ENCODE measurements at places on chromosomes 16 and 17.
A peak's percentile ranks its signal among the peaks of the same experiment; 100 is the strongest.

GRCh38 chr17:75721463-75722011 is 278 bp downstream of the ITGB4 start:
- peak overlapping the region; percentile 48 for H3K4me3 ChIP-seq
- H3K4me1 ChIP-seq, result peaks cover 27% of the 10 kb centered on the region
- H3K36me3 ChIP-seq, result peaks cover 2% of the 10 kb centered on the region
- H3K27me3 ChIP-seq, result 0 out of 2 replicates have a peak, but pooled peaks cover 2% of the 10 kb centered on the region
- no peak for DNase-seq
- H3K27ac ChIP-seq, result peak overlapping the region; percentile 58

- H3K4me1 ChIP-seq, result peaks cover 13% of the 10 kb centered on the region
- no peak overlapping the region for H3K27ac ChIP-seq
- H3K27me3 ChIP-seq, result peaks cover 26% of the 10 kb centered on the region
- DNase-seq, result no peak
Observed at GRCh38 chr17:49496183-49496866, 1.2 kb downstream of the NGFR start.

- H3K36me3 ChIP-seq, result no peaks in the 10 kb centered on the region
- no peaks in the 10 kb centered on the region for H3K27me3 ChIP-seq
- DNase-seq, result no peak
Observed at GRCh38 chr17:8357910-8358309, 18.3 kb downstream of the ODF4 start.

- DNase-seq, result no peak
- H3K4me3 ChIP-seq, result no peak overlapping the region
- H3K27me3 ChIP-seq, result no peaks in the 10 kb centered on the region
- no peaks in the 10 kb centered on the region for H3K4me1 ChIP-seq
Observed at GRCh38 chr16:51542981-51543815, 392.1 kb upstream of the SALL1 start.

DNA sequence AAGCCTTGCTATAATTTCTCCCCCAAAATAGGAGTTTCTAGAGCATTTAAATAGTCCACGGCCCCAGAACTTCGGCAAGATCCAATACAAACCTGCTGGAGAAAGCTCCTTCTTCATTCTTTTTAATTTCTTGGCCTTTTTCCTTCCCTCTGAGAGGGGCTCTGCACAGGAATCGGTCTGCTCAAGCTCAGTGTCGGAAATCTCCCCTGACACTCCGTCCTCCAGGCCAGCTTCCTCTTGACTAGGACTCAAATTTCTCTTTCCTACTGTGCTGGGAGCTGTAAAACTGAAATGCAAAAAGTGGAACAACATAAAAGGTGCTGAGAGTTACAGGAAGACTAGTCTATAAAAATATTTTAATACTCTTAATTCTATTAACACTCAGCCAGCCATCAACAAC is 183.3 kb downstream of the PARN start:
- no peaks in the 10 kb centered on the region for H3K36me3 ChIP-seq
- no peak overlapping the region for H3K27ac ChIP-seq
- no peaks in the 10 kb centered on the region for H3K4me1 ChIP-seq

DNA sequence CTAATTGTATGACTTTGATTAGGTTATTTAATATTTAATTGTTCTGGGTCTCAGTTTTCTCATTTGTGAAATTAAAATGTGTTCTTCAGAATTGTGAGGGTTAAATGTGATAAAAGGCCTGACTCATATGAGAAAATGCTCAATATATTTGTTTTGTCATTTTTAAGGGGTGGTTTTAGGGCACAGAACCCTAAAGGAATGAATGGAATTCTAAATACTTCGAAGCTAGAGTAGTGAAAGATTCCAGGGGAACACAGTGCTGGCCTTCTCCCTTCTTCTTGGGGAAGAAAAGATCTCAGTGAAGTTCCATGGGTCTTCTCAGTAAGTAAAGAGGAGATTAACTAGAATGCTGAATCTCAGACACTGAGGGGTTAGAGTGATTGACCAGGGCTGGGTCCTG is 3.9 kb upstream of the SMPD3 start:
- H3K27me3 ChIP-seq, result no peaks in the 10 kb centered on the region
- H3K4me3 ChIP-seq, result no peak overlapping the region
- no peak overlapping the region for H3K27ac ChIP-seq
- no peaks in the 10 kb centered on the region for H3K4me1 ChIP-seq
- H3K36me3 ChIP-seq, result no peaks in the 10 kb centered on the region

DNA sequence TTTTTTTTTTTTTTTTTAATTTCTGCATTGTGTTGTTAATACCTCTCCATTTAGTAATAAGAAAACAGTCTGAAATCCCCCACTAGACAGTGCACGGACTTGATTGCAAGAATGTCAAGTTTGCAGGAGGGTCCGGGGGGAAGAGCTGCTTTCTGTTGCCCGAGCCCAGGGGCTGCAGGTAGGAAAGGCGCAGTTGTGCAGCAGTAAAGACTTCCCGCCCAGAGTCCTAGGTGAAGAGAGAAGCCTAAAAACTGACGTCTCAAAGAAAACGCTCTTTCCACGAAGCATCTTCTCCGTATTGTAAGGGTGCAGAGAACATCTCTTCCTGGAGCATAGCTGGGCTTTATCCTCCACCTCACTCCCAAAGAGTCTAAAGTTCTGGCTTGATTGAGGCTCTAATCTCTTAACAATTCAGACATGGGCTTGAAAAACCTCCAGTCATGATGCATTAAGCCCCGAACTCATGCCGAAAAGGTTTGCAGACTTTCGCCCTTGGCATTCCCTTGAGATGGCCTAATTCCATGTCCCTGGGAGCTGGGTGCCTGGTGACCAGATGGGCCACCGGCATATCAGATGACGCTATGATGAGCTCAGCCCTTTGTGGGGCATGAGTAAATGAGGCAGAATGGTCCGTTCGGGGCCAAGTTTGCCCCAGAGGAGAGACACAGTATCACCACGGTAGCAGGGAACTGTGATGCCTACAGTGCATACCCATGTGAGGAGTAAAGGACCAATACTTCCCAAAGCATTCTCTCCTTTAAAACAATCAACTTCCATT is 436.2 kb upstream of the ZFHX3 start:
- peaks cover 2% of the 10 kb centered on the region for H3K27me3 ChIP-seq
- no peak overlapping the region for H3K27ac ChIP-seq
- no peak for DNase-seq
- H3K36me3 ChIP-seq, result no peaks in the 10 kb centered on the region

GRCh38 chr17:68909066-68909465 is 46.1 kb downstream of the ABCA8 start:
- H3K4me3 ChIP-seq, result no peak overlapping the region
- H3K27ac ChIP-seq, result no peak overlapping the region
- no peaks in the 10 kb centered on the region for H3K4me1 ChIP-seq

GRCh38 chr17:10048629-10049350 is 143.7 kb upstream of the RCVRN start:
- H3K4me1 ChIP-seq, result no peaks in the 10 kb centered on the region
- no peak overlapping the region for H3K4me3 ChIP-seq
- no peak for DNase-seq
- no peaks in the 10 kb centered on the region for H3K36me3 ChIP-seq

DNA sequence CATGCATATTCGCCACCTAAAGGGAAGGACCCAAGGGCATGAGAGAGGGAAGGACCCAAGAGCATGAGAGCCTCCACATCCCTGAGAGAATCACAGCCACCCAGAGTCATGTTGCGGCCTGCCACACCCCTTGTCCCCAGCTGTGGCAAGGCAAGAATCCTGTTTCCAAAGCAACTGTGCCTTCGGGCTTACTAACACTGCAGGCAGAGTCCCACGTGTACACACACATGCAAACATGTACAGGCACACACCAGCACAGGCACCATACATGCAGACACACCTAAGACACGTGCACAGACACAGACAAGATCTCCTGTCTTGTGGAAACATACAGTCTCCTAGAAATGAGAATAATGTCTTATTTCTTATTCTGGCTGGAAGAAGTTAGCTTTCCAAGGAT is 92.4 kb upstream of the CDYL2 start:
- no peak overlapping the region for H3K27ac ChIP-seq
- H3K4me1 ChIP-seq, result no peaks in the 10 kb centered on the region
- no peaks in the 10 kb centered on the region for H3K36me3 ChIP-seq
- no peaks in the 10 kb centered on the region for H3K27me3 ChIP-seq
- no peak overlapping the region for H3K4me3 ChIP-seq

DNA sequence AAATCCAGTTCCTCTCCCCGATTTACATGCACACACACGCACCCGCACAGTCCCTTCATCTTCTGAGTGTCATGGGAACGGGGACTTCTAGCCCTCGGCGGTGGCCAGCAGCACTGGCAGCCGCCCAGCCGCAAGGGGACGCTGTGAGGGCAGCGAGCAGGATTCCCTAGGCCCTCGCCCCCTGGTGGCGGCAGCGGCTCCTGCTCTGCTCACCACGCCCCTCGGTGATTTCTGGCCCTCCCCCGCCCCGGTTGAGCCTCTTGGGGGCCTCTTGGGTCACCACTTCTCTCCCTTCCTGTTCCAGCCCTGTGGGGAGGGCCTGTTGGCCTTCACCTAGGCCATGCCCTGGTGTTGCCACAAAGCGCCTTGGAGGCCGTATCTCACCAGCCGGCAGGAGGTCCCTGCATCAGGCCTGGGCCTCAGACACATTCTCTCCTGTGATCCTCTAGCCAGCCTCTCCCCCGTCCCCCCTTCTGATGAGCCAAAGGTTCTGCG is 75.2 kb upstream of the KSR1 start:
- no peaks in the 10 kb centered on the region for H3K27me3 ChIP-seq
- no peak overlapping the region for H3K27ac ChIP-seq
- H3K36me3 ChIP-seq, result no peaks in the 10 kb centered on the region
- DNase-seq, result no peak
- peaks cover 24% of the 10 kb centered on the region for H3K4me1 ChIP-seq
- peak overlapping the region; percentile 45 for H3K4me3 ChIP-seq

DNA sequence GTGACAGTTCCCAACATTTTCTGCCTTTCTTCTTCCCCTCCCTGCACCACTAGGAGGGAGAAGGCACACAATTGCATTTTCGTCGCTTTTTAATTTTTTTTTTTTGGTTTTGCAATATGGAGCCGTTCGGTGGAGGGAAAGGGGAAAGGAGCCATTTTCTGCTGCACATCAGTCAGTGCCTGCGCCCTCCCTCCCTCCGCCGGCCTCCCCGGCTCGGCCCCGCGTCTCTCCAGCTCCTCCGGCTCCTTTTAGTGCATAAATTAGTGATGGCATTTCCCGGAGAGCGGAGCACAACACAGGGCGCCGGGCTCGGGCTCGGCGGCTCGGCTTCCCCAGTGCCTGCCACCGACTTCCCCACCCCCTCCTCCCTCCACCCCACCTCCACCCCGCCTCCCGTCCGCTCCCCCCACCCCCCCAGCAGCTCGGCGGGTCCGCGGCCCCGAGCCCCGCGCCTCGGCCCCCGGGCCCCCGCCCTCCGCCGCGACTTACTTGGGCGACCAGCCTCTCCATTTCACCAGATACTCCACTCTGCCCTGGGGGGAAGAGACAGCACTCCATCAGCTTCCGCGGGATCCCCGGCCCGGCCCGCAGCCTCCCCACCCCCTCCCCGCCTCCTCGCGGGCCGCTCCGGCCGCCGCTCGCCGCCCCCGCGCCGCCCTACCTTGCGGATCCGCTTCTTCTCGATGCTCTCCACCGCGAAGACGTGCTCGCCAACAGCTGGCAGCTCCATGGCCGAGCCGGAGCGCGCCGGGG is 542 bp downstream of the CBX4 start:
- peaks cover 39% of the 10 kb centered on the region for H3K4me1 ChIP-seq
- no peaks in the 10 kb centered on the region for H3K27me3 ChIP-seq
- H3K27ac ChIP-seq, result peak overlapping the region; percentile 75
- H3K36me3 ChIP-seq, result peaks cover 7% of the 10 kb centered on the region
- H3K4me3 ChIP-seq, result peak overlapping the region; percentile 97
- DNase-seq, result no peak

GRCh38 chr17:37527249-37527851 is 37.7 kb downstream of the DUSP14 start:
- H3K4me3 ChIP-seq, result no peak overlapping the region
- DNase-seq, result peak; percentile 13
- no peak overlapping the region for H3K27ac ChIP-seq
- no peaks in the 10 kb centered on the region for H3K4me1 ChIP-seq
- H3K36me3 ChIP-seq, result no peaks in the 10 kb centered on the region

DNA sequence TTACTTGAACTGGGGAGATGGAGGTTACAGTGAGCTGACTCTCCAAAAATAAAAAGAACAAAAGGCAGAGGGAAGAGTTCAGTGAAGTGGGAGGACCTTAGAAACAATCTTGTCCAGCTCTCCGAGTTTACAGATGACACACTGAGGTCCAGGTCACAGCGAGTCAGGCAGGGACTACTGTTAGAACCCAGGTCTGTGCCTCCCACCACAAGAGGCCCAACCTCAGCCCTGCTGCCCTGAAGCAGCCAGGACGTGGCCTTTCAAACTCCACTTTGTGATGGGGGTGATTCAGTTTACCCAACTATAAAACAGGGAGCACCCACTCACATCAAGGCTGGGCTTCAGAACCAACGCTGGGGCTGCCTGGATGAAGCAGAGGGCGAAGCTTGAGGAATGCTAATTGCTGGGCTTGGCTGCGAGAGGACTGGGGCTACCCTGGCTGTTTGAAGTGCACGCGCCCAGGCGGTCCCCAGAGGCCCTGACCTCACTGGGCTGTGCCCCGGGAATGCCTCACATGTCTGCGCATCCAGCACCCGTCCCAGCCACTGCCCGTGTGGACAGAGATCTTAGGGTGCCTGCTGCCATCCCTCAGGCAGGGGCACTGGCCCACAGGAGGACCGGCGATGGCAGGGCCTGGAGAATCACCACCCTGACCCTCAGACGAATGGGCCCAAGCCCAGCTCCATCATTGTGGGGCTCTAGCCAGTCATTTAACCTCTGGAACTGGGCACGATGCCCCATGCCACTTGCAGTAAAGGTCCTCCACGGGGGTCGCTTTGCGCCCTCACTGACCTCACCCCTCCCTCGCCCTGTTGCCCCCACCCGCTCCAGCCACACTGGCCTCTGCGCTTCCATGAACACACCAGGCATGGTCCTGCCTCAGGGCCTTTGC is 11.4 kb downstream of the SLC5A10 start:
- no peak overlapping the region for H3K27ac ChIP-seq
- H3K27me3 ChIP-seq, result no peaks in the 10 kb centered on the region
- no peaks in the 10 kb centered on the region for H3K36me3 ChIP-seq
- DNase-seq, result no peak
- H3K4me3 ChIP-seq, result no peak overlapping the region
- H3K4me1 ChIP-seq, result peaks cover 8% of the 10 kb centered on the region

GRCh38 chr16:78098595-78099270 is 721 bp upstream of the WWOX start:
- H3K4me1 ChIP-seq, result peaks cover 4% of the 10 kb centered on the region
- H3K27me3 ChIP-seq, result no peaks in the 10 kb centered on the region
- DNase-seq, result peak; percentile 7
- H3K36me3 ChIP-seq, result no peaks in the 10 kb centered on the region
- H3K4me3 ChIP-seq, result peak overlapping the region; percentile 80

- no peak for DNase-seq
- H3K4me3 ChIP-seq, result no peak overlapping the region
- H3K36me3 ChIP-seq, result no peaks in the 10 kb centered on the region
- no peaks in the 10 kb centered on the region for H3K27me3 ChIP-seq
- H3K4me1 ChIP-seq, result no peaks in the 10 kb centered on the region
- H3K27ac ChIP-seq, result no peak overlapping the region
Observed at GRCh38 chr16:82510789-82511305, 115.9 kb upstream of the CDH13 start.

- H3K27me3 ChIP-seq, result no peaks in the 10 kb centered on the region
- H3K27ac ChIP-seq, result no peak overlapping the region
- H3K4me1 ChIP-seq, result no peaks in the 10 kb centered on the region
- DNase-seq, result no peak
Observed at GRCh38 chr17:11991461-11991860, 5.8 kb downstream of the ZNF18 start.

- H3K4me3 ChIP-seq, result no peak overlapping the region
- no peak for DNase-seq
- no peaks in the 10 kb centered on the region for H3K36me3 ChIP-seq
- no peaks in the 10 kb centered on the region for H3K27me3 ChIP-seq
- no peak overlapping the region for H3K27ac ChIP-seq
- no peaks in the 10 kb centered on the region for H3K4me1 ChIP-seq
Observed at GRCh38 chr16:49493836-49494235, 120.2 kb downstream of the C16orf78 start.

All from Panc1 (cell line).